ENCODE measurements at places on chromosomes 6 and 20.

- DNase-seq = peak; percentile 75
Observed at GRCh38 chr6:75334266-75335040, 49.9 kb upstream of the TMEM30A start.

DNA sequence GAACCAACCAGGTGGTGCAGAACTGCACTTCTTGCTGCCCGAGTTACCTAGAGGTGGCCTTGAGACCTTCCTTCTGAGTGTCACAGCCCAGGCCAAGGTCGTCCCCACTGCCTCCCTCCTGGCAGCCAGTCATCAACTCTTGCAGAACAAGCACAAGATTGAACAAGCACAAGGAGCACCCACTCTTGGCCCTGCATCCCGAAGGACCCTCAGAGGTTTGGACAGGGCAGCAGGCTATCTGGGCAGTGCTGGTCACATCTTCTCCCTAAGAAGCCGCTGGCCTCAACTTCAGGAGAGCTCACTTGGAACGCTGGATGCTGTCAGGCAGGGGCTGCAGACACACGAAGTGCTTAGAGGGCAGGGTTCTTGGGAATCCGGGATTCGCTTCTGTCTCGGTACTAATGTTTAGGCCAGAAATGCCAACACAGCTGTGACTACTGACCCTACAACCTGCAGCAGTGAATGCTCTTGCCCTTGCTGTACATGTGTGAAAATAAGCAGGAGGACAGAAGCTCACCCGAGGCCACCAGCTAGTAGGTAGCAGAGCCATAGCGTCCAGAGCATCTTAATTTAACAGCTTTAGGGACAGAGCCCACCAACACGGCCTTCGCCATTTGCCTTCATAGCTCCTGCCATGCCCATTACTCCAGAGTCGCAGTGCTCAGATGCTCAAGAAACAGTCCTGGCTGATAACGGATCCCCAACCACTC lies 4.0 kb upstream of the ACSS1 start:
- no peak for DNase-seq

DNA sequence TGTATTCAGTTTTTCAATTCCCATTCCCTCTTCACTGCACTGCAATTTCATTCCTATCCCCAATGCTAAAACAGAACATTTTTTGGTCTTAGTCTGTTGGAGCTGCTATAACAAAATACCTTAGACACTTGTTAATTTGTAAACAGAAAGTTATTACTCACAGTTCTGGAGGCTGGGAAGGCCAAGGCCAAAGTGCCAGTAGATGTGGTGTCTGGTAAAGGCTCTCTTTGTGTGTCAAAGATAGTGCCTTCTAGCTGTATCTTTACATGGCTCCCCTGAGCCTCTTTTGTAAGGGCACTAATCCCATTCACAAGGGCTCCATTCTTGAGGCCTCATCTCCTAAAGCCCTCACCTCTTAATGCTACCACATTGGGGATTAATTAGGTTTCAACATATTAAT lies 40.0 kb downstream of the PHIP start:
- no peak for DNase-seq

DNA sequence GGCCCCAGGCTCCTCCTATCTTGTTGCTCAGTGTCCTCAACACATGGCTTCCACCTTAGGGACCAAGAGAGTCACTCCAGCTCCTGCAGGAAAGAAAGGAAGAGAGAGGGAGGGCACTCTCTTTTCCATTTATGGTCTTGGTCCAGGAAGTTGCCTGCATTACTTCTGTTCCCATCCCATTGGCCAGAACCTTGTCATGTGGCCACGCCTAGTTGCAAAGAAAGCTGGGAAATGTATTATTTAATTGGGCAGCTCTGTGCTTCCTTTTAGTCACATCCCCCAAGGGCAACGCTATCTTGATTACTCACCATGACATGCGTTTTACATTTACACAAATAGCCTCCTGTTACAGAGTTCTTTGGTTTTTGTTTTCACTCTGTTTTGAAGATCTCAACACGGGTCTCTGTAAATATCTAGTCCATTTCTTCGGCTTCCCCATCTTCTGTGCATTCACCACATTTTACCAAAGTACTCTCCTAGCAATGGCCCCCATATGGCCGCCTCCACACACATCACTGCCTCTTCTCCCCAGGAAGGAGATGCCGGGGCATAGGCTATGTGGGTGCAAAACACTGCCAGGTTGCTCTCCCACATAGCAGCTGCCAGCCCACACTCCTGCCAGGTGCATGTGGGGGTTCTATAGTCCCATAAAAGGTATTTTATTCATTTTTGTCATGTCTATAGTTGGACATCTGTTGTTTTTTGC lies 35.7 kb upstream of the ZMYND8 start:
- peak; percentile 90 for DNase-seq

DNA sequence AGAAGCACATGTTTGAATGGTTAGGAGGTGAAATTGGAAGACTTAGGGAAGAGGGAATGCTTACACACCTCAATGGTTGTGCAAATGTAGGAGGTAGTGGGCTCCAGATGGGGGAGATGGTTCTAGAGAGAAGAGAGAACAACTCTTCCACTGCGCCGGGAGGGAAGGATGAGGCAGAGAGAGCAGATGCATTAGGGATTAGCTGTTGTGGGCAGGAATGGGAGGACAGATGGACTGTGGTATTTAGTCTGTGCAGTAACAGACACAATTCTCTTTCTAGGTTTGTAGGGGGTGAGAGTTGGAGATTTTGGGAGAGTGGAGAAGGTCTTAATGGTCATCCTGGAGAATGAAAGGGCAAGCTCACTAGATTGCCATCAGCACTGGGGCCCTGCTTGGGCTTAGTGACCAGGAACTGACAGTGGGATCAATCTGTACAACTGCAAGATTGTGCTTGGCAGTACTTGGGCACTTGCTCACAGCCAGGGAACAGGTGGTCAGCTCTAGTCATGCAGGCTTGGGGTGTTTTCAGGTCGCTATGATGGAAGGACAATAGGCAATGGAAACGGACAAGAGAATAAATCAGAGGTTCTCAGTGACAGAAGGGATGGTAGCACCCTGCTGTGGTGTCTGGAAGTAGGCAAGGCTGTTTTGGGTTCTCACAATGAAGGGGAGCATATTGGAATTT lies 182.0 kb upstream of the MYLIP start:
- no peak for DNase-seq

DNA sequence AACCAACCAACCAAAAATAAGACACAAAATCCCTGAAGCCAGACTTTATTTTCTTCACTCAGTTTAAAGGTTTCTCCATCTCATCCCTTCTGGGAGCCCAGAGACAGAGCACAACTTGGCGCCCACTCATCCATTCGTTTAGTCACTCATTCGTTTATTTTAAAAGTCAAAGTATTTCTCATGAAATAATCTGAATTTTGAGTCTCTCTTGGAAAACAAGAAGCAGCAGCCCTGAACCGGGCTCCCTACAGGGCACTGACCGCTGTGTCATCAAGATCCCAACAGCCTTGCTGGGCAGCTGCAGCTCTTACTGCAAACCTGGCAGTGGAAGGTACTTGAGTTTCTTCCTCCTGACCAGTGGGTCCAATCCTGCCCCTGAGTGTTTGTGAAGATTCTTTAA lies 171.6 kb downstream of the THBS2 start:
- no peak for DNase-seq

GRCh38 chr6:317060-317447 lies 24.8 kb downstream of the DUSP22 start:
- no peak for DNase-seq

GRCh38 chr20:24658920-24659660 lies 189.7 kb downstream of the SYNDIG1 start:
- no peak for DNase-seq

- no peak for DNase-seq
Observed at GRCh38 chr6:13435477-13436246, 51.7 kb downstream of the GFOD1 start.

GRCh38 chr20:36098364-36098763 lies 56.2 kb upstream of the EPB41L1 start:
- peak; percentile 60 for DNase-seq

- DNase-seq = no peak
Observed at GRCh38 chr6:151324488-151324825, 66.9 kb downstream of the ZBTB2 start.

GRCh38 chr6:53581173-53581773 lies 36.4 kb upstream of the GCLC start:
- peak; percentile 65 for DNase-seq

DNA sequence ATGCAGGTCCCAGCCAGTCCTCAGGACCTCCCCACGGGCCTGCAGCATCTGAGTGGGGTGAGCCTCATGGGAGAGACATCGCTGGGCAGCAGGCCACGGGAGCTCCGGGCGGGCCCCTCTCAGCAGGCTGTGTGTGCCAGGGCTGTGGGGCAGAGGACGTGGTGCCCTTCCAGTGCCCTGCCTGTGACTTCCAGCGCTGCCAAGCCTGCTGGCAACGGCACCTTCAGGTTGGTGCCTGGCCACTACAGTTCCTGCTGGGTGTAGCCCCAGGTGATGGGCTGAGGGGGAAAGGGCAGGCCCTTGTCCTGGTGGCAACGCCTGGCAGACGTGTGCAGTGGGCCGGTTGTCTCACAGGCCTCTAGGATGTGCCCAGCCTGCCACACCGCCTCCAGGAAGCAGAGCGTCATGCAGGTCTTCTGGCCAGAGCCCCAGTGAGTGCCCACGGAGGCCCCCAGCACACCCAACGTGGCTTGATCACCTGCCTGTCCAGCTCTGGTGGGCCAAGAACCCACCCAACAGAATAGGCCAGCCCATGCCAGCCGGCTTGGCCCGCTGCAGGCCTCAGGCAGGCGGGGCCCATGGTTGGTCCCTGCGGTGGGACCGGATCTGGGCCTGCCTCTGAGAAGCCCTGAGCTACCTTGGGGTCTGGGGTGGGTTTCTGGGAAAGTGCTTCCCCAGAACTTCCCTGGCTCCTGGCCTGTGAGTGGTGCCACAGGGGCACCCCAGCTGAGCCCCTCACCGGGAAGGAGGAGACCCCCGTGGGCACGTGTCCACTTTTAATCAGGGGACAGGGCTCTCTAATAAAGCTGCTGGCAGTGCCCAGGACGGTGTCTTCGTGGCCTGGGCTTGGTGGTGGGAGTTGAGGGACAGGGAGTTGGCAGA lies 787 bp upstream of the TNFRSF6B start:
- DNase-seq = no peak

GRCh38 chr20:58091810-58092209 lies 136.6 kb downstream of the ANKRD60 start:
- DNase-seq = no peak

GRCh38 chr6:143575440-143575839 lies 63.9 kb upstream of the FUCA2 start:
- DNase-seq = peak; percentile 75

DNA sequence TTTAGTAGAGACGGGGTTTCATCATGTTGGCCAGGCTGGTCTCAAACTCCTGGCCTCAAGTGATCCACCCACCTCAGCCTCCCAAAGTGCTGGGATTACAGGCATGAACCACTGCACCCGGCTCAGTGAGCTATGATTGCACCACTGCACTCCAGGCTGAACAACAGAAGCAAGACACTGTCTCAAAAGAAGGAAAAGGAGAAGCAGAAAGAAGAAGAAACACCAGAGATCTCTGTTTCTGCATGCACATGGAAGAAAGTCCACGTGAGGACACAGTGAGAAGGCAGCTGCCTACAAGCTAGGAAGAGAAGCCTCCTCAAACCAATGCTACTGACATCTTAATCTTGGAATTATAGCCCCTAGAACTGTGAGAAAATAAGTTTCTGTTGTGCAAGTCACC lies 16.0 kb downstream of the ECT2L start:
- no peak for DNase-seq

DNA sequence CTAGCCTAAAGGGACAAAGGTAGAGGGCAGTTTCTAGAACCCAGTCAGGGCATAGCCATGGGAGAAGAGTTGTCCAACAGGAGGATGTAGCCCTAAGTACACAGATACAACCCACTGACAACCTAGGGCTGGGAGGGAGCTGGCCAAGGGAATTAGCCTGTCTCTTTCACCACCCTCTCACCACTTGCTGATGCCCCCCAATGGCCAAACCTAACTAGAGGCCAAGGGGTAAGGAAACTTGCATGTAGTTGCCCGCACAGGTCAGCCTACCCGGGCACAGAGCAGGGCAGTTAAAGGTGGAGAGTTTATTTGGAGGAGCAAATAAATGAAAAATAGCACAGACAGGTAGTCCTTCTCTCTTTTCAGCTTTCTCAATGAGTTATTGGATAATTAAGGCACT lies 143.3 kb downstream of the LRFN2 start:
- no peak for DNase-seq

GRCh38 chr20:64233725-64234124 lies 21.8 kb upstream of the PCMTD2 start:
- no peak for DNase-seq

- peak; percentile 81 for DNase-seq
Observed at GRCh38 chr6:83378621-83379388, 52.0 kb downstream of the ME1 start.

DNA sequence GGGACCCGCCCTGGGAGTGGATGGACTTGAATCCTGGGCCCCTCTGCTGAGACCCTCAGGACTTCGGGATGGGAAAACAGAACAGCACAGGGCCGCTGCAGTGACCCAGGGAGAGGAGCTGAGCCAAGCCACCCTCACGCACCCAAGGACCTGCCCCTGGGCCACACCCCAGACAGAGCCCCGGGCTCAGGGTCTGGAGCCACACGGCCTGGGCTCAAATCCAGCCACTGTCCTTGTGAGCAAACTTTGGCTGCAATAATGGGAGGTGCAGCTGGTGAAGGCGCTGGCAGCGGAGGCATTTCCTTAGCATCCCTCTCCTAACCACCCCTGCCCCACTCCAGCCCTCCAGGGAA lies 207.7 kb downstream of the PREX1 start:
- no peak for DNase-seq

DNA sequence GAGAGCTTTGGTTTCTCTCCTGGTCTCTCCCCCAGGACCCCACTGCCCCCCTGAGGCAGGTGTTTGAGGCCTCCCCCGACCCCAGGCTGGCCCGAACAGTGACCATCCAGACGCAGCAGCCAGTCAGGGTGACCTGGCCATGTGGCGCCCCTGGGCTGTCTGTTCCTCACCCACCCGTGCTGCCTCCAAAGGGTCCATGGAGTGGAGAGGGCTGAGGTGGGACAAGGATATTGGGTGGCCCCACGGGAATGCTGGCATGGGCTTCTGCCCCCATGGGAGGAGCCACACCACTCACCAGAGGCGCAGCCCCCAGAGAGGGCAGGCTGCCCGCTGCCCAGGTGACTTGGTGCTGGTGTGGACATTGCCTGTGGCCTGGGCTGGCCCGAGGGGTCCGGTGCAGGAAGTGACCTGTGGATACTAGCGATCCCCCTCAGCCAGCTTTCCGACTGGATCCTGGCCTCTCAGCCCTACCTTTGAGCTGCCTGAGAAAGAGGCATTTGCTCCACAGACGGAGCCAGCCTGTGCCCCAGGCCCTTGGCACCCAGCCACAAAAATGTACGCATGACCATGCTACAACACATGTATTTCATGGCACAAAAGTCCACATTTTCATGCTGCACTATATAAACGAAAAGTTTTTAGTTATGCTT lies 50.8 kb downstream of the BCAS4 start:
- DNase-seq = no peak

Data from fibroblast of skin of abdomen (primary cell).